ENCODE measurements at places on chromosomes 3 and 15.
A peak's percentile ranks its signal among the peaks of the same experiment; 100 is the strongest.

DNA sequence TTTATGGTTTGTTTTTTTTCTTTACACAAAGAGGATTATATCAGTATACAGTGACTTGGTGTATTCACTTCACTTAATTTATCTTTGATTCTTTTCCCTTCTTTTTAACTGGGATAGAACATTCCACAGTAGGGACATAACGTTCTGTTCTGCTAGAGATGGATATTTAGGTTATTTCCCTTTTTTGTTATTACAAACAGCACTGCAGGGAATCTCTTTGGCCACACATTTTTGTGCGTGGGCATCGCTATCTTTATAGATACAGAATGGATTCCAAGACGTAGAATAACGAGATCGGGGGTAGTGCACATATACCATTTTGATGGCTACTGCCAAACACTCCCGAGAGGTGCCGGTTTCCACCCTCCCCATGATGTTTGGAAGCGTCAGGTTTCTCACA, 44.8 kb downstream of the PXYLP1 start:
- DNase-seq = no peak

DNA sequence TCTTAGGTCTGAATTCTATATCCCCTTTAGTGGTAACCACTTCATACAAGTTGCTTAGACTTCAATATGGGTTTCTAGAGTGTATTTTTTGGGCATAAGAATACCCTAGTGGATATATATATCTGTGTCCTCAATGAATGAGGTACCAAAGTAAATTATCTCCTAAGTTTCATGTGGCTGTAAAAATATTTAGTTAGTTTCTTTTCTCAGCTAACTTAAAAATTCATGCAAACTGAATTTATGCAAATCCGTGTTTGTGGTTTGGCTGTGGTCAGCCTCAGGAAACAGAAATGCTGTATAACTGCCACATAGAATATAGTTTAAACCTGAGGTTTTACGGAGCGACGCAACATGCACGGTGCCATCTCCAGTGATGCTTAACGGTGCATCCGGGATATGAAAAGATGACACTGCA, 80.3 kb downstream of the PEX5L start:
- no peak for DNase-seq

GRCh38 chr15:48191574-48192225, at the start of gene CTXN2:
CTXN2 (plus strand) TSS chr15:48191665; CDS start chr15:48201301, 9,636 bp downstream.
- no peak for DNase-seq

GRCh38 chr3:21718943-21719591, 31.9 kb downstream of the ZNF385D start:
- DNase-seq = no peak

DNA sequence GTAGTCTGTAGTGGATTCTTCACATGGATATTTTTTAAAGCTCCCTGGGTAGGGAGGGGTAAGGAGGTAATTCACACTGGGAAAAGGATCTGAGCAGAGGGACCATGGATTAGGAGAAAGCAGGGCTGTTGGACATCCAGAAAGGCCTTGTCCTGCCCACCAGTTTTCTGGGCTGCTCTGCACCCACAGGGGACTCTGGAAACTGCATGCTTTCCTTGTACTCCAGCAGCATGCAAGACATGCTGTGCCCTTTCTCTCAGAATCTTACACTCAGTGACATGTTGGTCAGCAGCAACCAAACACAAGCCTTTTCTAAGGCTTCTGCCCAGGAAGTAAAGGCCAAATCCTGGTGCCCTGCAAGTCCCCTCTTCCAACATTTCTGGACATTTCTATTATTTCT, 2.5 kb upstream of the FBN1 start:
- DNase-seq = no peak

DNA sequence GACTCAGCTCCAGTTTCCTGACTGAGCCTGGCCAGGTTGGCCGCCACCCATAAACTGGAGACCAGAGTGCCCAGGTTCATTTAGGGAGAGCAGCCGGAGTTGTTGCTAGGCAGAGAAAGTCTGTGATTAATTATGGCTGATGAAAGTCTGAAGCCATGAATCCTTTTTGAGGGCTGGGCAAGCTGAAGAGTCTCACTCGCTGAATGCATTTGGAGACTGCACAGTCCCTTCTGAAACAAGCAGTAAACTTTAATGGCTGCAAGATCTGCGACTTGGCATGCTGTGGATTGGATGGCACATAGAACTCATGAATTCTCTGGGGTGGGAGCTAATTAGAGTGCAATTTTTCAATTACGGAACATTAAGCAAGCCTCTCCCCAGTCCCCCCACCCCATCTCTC, 282.1 kb downstream of the RPLP1 start:
- DNase-seq = no peak

GRCh38 chr3:194034346-194035336, 101.3 kb upstream of the HES1 start:
- DNase-seq = no peak

- DNase-seq = no peak
Observed at GRCh38 chr3:110755345-110755744, 316.3 kb upstream of the NECTIN3 start.

- DNase-seq = no peak
Observed at GRCh38 chr3:32229565-32229964, 8.9 kb upstream of the CMTM8 start.

DNA sequence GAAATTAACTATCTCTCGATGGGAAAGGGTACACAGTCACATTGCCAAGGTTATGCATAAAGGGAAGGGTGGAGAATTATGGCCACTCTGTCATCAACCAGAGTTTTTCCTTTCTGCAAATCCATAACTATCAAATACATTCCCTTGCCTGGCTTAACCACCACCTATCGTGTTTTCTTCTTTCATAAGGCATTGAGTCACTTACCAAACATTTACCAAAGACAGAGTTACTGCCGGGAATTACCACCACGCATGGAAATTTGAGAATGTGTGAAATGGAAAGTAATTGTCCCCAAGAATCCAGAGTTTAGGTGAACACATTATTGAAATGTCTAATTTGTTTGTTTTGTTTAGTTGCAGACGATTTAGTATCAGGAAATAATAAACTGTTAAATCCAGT, 134.3 kb upstream of the LRRN1 start:
- no peak for DNase-seq

GRCh38 chr3:183265157-183265642, 12.1 kb downstream of the B3GNT5 start:
- DNase-seq = no peak

GRCh38 chr15:42915654-42916315, 4.8 kb downstream of the TTBK2 start:
- DNase-seq = no peak

- no peak for DNase-seq
Observed at GRCh38 chr3:36890261-36890660, 54.6 kb downstream of the TRANK1 start.

GRCh38 chr3:42704136-42704841, 1.7 kb upstream of the HHATL start:
- no peak for DNase-seq

GRCh38 chr15:70258369-70259027, 160.8 kb upstream of the TLE3 start:
- peak; percentile 23 for DNase-seq

DNA sequence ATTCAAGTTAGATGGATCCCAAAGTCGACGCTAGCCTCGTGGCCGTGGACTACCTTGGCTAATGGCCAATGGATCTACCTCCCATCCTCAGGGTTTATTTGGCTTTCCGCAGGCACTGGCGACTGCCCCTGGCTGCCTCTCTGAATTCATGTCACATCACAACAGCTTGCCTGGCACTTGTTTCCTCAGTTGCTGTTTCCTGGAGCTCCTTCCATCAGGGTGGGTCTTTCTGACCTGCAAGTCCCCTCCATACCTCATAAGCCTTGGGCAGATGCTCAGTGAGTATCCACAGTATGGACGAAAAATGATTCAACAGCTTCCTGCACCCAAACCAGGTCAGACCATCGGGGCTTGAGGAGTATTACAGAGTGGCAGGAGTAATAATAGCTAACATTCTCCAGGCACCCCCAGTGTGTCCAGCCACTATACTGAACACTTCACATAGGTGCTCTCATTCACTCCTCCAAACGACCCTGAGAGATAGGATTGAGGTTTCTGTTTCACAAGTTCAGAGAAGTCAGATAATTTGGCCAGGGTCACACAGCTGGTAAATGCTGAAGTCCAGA, 311.5 kb downstream of the TLE3 start:
- DNase-seq = no peak

DNA sequence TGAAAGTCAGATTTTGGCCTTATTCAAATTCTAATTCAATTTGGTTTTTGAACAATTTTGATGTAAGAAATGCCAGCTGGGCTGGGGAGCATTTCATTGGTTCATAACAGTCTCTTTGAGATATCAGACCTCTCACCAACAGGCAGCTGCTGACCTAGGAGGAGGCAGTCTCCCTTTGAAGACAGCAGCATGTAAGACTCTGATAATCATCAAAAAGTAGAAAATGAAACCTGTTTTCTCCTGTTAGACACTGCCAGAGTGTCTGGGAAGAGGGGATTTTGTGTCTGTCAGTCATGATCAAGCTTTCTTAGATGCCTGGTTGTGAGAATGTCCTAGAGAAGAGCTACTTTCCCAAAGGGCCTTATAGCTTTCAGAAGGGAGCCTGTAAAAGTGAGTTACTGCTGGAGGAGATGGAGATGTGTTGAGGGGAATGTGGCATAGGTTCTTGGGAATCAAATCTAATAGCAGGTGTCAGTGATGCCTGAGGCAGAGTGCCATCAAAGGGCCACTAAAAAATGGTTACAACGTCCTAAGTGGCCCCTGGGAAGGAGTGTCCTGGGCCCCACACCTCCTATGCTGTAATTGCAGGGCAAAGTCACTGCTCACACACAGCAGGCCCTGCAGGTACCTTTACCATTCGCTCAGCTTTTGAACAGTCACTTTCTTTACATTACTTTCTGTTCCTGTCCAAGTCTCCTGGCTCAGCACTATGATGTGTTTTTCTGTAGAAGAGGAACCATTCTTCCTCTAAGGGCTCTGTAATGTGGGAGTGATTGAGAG, 43.1 kb downstream of the FSTL1 start:
- no peak for DNase-seq

DNA sequence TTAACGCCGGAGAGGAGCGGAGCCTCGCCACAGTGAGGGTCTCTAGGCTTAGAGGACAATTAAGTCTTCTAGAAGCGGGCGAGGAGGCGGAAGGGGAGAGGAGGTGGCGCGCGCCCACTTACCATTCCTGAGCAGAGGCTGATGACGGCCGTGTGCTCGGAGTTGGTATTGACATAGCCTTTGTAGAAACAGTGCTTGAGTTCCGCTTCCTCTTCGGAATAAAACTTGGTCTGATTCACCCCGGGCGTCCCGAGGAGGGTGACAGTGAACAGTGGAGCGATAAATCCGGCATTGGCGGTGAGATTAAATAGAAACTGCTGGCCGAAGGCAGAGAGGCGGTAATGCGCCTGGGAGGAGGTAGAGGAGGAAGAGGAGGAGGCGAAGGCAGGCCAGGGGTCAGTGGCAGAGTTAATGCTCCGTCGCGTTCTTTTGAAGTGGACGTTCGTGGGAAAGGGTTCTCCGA, 1.3 kb downstream of the ADAMTS9 start:
- no peak for DNase-seq

GRCh38 chr3:59777066-59777465, 727.2 kb upstream of the CFAP20DC start:
- no peak for DNase-seq

- no peak for DNase-seq
Observed at GRCh38 chr3:12729051-12729651, 29.9 kb downstream of the TMEM40 start.

GRCh38 chr15:39417366-39418134, 163.3 kb upstream of the THBS1 start:
- no peak for DNase-seq

DNA sequence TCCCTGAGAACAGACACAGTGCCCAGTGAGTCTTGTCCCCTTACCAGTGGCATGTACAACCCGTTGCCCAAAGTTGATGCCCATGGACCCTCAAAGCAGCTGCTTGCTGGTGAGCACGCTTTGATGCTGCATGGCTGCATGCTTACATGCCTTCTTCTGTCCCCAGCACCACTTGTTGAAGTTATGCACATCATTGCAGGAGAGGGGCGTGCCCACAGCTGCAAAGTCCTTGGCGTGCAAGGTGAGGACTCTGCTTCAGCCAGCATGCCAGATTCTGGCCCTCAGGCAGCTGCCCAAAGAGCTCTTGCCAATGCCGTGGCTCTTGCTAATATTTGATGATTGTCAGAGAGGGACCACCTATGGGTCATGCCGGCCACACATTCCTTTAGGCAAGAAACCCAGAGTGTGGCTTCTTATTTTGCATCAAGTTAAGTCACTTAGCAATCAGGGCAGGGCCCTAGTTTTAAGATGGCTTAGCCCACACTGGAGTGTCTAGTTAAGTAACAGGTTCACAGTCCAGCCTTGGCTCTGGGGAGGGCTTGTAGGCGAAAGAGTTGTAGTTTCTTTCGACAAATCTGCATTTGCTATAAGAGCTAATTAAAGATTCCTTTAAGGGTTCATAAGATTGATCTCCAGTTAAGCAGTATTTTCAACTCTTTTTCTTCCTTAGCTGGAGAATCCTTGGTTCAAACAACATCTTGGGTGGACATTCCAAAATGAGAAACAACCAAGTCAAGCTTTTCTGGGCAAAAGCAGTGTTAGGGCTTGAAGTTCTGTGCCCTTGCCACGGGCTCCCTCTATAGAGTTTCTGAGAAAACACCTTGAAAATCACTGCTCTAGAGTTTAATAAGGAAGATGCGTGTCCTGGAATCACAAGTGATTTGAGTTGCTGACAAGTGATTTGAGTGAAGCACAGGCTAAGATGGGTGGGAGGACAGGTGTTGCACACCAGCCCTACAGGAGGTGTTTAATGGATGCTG, 128.6 kb downstream of the SLCO3A1 start:
- DNase-seq = no peak

- no peak for DNase-seq
Observed at GRCh38 chr15:79724804-79725203, 172.0 kb downstream of the MTHFS start.

GRCh38 chr15:52728899-52729298, 49.7 kb upstream of the ATOSA start:
- DNase-seq = no peak

DNA sequence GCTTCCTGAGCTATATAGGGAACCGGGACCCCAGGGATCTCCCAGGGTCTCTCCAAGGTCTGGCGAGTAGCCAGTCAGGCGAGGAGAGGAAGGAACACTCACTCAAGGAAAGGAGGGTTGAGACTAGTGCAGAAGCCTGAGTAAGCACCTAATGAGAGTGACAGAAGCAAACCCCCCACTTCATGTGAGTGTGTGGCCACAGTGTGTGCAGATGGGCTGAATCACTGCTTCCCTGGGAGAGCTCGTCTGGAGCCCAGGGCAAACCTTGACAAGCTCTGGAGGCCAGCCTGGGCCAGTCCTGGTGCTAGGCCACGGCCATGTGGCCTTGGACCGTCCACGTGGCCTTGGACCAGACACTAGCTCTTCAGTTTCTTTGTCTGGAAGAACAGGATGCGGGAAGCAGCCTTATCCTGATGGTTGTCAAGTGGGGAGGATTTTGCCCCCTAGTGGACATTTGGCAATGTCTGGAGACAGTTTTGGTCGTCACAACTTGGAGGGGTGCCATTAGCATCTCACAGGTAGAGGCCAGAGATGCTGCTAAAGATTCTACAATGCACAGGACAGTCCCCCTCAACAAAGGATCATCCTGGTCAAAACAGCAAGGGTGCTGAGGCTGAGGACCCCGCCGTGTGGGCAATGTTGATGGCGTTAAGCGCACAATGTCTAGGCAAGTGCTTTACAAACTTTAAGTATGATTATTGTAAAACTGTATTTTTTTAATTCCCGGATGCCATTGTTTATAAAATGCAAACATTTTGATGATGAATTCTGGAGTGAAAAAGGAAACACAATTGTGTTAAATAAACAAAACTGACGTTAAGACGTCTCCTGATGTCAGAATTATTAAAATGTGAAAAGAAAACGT, 34.8 kb upstream of the CTSH start:
- DNase-seq = no peak
